Suppressor macrophage treated with lipopolysaccharide for 1 hour (primary cell): ENCODE measurements at places on chromosomes 13 and 19.

- no peak for DNase-seq
Observed at GRCh38 chr13:25455146-25455545, 83.4 kb downstream of the ATP8A2 start.

GRCh38 chr19:7230826-7231225 lies 63.4 kb downstream of the INSR start:
- no peak for DNase-seq

- DNase-seq = no peak
Observed at GRCh38 chr19:533364-534058, 2.0 kb downstream of the CDC34 start.

- DNase-seq = no peak
Observed at GRCh38 chr13:113666951-113667701, at the start of gene GRK1. Gene GRK1, plus strand, starts transcription at chr13:113667219. Its CDS starts 168 bp downstream, at chr13:113667387.

- DNase-seq = no peak
Observed at GRCh38 chr19:1474765-1475351, 4.2 kb downstream of the C19orf25 start.

DNA sequence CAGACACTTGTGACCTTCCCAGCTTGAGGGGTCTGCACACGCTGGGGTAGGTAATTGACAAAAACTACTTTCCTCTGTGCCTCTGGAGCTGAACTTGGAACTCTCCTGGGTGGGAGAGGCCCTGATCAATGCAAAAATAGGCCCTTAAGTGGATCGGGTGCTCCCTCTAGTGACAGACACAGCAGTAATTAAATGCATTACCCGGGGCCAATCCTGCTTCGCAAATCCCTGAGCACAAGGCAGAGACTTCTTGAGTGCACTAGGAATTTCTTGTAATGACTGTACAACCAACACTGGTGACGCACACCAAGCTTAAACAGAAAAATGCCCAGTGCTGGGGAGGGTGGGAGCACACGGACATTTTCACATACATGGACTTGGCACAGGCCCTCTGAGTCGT lies 10.6 kb upstream of the UBE2S start:
- DNase-seq = peak; percentile 81

DNA sequence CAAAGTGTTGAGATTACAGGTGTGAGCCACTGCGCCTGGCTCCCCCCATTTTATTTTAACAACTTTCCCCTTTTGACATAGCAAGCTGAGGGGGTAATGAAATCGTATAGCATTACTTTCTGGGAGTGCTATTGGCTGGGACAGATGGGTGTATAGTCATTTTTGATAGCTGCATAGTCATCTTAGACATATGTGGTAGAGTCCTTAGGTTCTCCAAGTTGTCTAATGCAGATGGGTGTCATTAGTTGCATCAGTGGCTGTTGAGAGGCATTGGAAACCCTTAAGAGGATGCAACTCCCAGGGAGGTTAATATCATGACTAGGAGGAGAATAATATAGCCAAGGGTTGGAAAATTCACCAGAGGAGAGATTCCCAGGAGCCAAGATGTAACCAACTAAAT lies 28.6 kb upstream of the PNMA8B start:
- peak; percentile 64 for DNase-seq

- DNase-seq = no peak
Observed at GRCh38 chr13:107295416-107296140, 727.6 kb upstream of the ARGLU1 start.

- DNase-seq = no peak
Observed at GRCh38 chr13:78102741-78103140, 184.1 kb upstream of the EDNRB start.

GRCh38 chr13:41455725-41456419 lies 1.5 kb upstream of the RGCC start:
- DNase-seq = no peak

- DNase-seq = peak; percentile 23
Observed at GRCh38 chr13:21383090-21383489, 76.0 kb downstream of the ZDHHC20 start.

DNA sequence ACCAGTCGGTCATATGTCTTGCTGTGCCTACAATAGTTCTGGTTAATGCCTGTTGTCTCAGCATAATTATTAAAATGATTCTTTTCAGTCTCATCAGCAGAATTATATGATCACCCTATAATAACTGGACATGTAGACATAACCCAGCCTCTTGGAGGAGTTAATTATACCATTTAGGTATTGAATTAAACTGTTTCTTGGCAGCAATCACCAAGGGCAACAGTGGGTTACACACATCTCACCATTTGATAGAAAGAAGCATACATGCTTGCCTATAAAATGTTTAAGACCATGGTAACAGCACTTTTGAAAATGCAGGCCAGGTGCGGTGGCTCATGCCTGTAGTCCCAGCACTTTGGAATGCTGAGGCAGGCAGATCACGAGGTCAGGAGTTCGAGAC lies 184.6 kb downstream of the RGCC start:
- no peak for DNase-seq

DNA sequence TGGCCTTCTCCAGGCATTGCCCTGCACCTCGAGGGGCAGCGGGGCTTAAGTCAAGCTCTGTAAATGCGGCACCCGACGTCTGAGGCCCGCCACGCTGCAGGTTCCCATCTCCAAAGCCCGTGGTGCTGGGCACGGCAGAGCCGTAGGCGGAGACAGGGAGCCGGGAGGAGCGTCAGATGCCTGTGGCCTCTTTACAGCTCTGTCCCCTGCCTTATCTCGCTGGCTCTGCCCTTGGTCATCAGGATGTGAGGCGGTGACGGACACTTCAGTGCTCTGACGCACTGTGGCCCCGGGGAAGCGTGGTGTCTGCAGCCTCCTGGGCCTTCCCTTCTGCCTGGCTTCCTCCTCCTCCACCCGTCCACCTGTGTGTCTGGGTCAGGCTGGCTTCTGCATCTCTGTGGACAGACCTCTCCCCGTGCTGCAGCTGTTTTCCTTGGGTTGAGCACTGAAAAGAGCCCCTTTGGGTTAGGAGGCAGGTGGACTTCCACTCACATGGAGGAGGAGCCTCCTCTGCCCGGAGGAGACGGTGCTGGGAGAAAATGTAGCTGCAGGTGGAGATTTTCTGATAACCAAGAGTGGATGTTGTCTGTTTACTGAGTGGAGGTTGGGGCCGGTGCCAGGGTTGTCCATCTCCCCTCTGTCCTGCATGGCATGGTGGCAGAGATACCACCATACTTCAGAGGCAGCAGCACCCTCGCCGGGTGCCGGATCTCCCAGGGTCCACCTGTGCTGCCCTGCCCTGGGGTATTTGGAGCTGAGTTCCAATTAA lies 14.6 kb downstream of the MCF2L start:
- no peak for DNase-seq

DNA sequence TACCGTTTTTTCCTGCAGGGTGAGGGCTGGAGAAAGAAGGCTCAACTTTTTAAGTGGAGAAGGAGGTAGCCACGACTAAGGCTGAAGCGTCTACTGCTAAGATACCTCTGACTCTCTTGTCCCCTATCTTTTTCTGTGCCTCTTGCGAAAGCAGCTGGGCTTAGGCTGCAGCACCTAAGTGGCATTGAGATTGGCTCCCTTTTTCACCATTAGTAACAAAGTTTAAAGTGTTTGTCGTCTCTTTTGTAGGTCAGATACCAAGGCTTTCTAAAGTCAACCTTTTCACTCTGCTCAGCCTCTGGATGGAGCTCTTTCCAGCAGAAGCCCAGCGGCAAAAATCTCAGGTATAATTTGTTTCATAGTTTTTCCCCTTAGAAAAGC lies 887 bp downstream of the CDADC1 start:
- DNase-seq = no peak

DNA sequence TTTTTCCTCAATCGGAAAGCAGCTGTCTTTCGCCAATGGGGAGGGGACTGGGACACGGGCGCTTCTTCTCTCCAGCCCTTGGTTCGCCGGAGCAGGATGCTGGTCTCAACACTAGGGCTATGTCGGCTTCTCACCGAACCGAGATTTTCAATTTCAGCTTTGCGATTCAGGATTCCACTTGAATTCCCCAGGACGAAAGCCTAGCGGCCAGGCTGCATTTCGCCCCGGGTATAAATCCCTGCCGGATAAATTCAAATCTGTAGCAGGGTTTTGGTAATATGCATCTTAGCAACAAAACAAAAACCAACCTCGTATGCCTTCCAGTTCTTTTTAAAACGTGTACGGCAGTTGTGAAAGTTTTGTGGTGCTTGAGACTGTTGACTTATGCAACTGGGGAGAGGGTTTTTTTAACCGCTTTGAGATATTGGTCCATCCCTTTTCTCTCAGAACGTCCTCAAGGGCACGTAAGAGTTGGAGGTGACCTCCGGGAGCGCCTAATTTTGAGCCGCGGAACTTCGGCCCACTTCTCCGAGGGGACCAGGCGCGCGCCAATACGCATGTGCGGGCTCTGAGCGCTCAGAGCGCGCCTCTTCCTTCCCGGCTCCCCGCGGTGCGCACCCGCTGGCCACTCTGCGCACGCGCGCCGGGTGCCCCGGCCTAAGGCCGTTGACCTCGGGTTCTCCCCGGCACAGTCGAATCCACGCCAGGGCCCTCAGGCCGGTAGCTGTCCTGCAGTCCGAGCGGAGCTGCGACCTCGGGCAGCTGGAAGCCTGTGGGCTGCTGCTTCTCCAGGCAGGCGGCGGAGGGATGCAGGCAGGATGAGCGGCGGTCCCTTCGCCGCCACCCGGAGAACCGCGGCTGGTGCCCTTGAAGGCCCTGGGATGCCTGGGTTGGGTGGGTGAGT lies 7.6 kb downstream of the POU4F1 start:
- peak; percentile 88 for DNase-seq

GRCh38 chr19:30407068-30407709 lies 35.0 kb downstream of the ZNF536 start:
- no peak for DNase-seq

- DNase-seq = no peak
Observed at GRCh38 chr19:11225172-11225571, 14.2 kb upstream of the ANGPTL8 start.

- no peak for DNase-seq
Observed at GRCh38 chr19:50710612-50711011, 9.0 kb downstream of the SHANK1 start.

- DNase-seq = no peak
Observed at GRCh38 chr19:30676990-30677679, 305.0 kb downstream of the ZNF536 start.

DNA sequence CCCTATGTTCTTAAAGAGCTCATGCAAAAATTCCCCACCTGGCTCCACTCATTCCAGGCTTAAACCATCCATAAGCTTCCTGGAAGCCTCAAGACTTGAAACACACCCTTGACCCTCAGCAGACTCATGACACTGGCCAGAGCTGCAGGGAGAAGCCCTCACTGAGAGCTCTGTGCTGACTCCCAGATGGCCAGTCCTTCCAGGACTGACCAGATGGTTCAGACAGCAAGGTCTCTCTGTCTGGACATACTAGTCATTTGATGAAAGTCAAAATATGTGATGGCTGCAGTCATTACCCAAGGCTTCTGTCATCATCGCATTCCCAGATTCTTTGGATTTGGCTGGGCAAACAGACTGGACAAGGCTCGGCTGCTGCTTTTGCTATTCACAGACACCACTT lies 397.4 kb downstream of the FOXO1 start:
- no peak for DNase-seq

DNA sequence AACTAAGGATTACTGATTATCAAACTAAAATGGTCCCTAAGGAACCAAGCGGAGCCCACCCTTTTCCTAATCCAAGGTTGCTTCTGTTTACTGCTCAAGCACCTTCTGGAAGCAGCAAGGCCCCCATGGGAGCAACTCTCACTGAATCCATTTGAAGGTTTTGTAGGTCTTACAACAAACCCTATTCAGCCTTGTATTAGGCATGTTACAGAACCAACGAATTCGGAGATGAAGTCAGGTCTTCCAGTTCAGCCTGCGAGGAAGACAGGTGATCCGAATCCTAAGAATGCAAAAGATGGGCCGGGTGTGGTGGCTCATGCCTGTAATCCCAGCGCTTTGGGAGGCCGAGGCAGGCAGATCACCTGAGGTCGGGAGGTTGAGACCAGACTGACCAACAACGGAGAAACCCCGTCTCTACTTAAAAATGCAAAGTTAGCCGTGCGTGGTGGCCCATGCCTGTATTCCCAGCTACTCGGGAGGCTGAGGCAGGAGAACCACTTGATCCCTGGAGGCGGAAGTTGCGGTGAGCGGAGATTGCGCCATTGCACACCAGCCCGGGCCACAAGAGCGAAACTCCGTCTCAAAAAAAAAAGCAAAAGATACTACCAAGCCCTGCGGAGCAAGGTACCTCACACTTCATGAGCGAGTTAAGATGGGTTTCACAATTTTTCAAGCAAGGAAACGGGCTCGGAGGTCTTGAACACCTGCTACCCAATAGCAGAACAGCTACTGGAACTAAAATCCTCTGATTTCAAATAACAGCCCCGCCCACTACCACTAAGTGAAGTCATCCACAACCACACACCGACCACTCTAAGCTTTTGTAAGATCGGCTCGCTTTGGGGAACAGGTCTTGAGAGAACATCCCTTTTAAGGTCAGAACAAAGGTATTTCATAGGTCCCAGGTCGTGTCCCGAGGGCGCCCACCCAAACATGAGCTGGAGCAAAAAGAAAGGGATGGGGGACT lies 609 bp downstream of the ZAR1L start:
- peak; percentile 83 for DNase-seq

DNA sequence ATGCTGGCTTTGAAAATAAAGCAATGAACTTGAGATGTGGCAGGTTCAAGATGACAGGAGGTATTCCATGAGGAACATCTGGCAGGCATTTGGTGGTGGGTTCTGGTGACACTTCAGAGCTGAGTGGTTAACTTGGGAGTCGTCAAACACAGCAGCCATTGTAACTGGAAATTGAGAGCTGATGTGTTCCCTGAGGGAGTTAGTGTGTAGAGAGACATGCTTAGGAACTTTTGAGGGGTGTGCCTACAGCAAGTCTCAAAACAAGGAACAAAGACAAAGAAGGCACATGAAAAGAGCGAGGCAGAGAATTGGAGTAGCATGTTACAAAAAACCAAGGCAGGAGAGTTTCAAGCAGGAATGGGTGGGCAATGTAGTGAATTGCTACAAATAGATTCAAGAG lies 53.9 kb upstream of the KL start:
- DNase-seq = no peak

DNA sequence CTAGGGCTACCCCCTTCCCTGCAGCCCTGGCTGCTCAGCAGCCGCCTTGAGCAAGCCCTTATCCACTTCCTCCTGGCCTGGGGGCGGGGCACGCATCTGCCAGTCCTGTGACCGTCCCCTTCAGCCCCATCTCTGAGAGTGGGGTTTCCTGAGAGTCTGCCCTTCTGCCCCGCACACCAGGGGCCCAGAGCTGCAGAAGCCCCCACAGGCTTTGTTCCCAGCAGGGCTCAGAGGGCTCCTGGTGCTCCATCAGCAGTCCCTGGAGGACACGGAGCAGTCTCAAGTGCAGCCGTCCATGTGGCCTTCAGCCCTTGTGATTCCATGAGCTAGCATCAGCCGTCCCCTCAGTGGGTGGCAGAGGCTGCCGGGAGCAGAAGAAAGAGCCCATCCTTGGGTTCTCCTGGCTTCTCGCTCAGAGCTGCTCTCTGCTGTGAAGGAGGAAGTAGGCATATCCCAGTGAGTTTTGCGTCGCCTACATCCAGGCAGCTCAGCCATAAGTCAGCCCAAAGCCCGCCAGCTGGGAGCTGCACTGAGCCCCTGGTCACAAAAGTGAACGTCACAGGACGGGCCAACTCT lies 16.3 kb downstream of the MYO9B start:
- DNase-seq = peak; percentile 85
